Fibroblast of skin of right quadriceps (primary cell): ENCODE measurements at places on chromosomes 1 and 21.

DNA sequence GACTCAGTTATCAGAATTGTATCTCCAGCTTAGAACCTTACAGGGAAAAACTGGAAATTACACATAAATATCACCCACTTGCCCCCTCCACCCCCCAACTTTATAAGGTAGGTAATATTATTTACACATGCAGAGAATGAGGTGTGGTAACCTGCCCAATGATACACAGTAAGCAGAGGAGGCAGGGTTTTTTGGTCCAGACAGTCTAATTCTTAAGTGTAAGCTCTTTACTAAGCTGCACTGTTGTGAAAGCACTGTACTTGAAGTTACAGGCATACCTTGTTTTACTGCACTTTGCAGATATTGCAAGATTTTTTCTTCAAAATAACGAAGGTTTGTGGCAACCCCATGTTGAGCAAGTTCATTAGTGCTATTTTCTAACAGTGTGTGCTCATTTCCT, 24.8 kb upstream of the MYOCOS start:
- DNase-seq, result no peak

DNA sequence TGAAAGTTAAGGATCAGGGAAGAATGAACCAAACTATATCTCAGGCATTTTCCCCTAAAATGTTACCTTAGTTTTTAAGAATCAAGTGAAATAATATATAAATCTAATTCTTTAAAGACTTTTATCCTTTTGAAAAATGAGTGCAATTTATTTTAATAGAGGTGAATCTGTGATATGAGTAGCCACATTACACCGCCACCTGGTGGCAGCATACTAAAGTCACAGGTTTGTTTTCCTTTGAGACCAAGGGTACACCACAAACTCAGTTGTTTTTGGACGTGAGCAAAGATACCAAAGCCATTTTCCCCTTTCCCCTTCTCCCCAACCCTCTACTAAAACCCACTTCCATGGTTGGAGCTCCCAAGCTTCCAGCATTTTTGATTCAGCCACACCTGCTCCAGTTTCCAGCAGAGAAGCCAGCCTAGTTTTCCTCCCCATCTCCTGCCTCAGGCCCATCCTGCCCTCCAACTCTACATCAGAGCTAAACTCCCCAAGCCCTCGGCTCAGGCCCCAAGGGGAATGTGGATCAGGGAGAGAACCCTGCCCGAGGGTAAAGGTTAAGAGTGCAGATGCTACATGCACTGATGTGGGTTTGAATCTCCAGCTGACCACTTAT, 22.9 kb upstream of the LDLRAP1 start:
- peak; percentile 63 for DNase-seq

DNA sequence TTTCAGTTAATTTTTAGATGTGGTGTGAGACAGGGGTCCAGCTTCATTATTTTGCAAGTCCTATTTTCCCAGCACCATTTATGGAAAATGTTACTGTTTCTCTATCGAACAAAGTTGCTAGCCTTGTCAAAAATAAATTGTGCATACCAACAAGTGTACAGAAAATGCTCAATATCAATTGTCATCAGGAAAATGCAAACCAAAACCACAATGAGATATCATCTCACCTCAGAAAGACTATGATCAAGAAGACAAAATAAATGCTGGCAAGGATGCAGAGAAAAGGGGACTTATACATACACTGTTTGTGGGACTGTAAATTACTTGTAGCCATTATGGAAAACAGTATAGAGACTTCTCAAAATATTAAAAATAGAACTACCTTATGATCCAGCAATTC, 54.8 kb downstream of the VCAM1 start:
- DNase-seq, result no peak

- DNase-seq, result peak; percentile 44
Measured at GRCh38 chr1:158067662-158068061, 74.2 kb downstream of the KIRREL1 start.

DNA sequence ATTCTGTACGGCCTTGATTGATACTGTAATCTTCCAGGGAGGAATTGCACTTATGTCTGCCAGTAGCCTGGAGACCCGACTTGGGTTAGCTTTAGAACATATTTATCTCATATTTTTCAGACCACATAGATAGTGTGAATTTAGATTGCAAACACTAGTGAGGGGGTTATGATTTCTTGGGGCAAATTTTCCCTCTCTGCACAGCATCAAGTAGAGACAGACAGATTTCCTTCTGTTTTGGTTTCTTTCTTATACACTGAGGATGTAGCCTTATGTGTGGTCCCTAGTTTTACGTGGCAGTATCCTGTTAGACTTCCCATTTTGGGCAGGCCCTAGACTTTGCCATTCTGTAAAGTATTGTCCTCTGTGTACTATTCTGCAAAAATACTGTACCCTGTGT, 29.0 kb downstream of the SOAT1 start:
- DNase-seq, result no peak

DNA sequence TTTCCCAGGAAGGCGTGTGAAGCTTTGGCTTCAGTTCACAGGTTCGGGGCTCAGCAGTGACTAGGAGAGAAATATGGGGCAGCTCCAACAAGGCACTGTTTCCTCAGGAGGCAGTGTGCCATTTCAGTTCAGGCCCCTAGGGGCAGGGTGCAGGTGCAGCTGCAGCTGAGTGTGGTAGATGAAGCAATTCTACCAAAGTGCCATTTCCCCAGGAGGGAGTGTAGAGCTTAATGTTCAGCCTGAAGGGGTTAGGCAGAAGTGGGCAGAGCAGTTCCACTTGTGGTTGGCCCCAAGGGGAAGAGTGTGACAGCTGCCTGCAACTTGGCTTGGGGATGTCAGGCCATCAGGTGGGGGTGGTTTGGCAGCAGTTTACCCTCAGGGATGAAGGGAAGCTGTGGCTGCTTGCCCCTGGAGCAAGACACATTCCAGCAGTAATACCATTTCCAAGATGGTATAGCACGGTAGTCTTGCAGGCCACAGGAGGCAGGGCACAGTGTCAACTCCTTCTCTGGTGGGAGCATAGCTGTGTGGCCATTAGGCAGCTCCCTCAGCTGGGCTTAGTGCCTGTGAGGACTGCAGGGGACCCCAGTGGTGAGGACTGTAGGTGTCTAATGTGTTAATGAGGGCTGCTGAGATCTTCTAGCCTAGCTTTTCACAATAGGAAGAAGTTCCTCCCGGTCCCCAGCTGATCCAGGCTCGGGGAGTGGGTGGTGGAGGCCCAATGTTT, 34.7 kb downstream of the RGSL1 start:
- no peak for DNase-seq

- DNase-seq, result no peak
Measured at GRCh38 chr1:119768778-119769177, at the start of gene HMGCS2. HMGCS2 (minus strand) TSS chr1:119768905; CDS start chr1:119768844, 61 bp downstream.
